ENCODE measurements at places on chromosomes 11 and 22.

DNA sequence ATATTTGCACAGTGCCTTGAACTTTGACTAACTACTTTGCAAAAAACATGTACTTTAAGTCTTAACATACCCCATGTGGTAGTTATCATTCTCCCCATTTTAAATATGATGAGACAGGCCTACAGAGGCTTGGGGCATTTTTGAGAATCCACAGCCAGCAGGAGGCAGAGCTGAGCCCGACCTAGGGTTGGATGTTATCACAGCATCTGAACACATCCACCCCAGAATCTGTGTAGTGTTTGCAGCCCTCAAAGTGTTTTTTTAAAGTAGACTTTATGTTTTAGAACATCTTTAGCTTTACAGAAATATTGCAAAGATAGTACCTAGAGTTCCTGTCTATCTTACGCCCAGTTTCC, 17.6 kb downstream of the OTOG start:
- DNase-seq = no peak

DNA sequence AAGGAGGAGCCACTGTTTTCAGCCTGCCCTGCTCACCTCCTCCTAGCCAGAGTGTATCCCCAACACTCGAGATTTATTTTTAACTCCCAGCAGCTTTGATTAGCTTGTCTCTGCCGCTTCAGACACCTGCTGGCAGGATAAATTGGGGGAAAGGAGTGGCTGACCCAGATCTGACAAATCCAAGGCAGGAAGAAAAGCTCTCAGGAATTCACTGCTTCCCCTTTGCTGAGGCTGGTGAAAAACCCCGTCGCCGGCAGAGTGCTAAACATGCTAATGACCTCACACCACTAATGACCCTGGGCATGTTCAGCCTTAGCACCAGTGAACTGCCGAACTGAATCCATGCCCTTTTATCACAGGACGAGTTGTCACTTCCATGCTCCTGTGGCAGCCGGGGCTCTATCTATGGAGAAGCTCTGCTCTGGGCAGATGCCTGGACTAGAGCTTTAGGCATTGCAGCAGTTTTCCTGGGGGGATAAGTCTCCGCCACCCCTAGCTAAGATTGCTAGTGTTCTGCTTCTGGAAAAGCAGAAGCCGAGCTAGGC, 52.2 kb downstream of the FEZ1 start:
- no peak for DNase-seq

GRCh38 chr11:115918576-115918975, 414.4 kb upstream of the CADM1 start:
- DNase-seq = no peak

- no peak for DNase-seq
Observed at GRCh38 chr11:6825231-6825744, 20.2 kb upstream of the OR10A5 start.

GRCh38 chr11:80822308-80822707, 1381.5 kb upstream of the TENM4 start:
- no peak for DNase-seq

GRCh38 chr11:65870706-65871681, 1.6 kb downstream of the EFEMP2 start:
- no peak for DNase-seq

GRCh38 chr11:65130631-65131416, 3.5 kb downstream of the SYVN1 start:
- DNase-seq = no peak

DNA sequence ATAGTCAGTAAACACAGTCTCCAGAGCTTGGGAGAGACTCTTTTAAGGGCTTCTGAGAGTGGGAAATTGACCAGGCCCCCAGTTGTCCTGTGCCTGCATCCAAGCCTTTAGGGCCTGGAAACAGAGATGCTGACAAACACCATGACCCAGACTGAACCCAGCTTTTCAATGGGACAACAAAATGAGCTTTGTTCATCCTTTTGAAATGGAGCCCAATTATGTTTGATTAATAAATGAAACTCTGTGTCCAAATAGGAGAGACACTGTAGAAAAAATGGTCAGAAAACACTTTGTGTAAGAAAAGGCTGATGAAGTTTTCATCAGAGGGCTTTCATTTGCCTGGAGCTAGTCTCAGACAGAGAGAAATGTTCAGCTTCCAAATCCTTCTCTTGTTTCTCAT, 146.0 kb downstream of the RRAS2 start:
- no peak for DNase-seq

DNA sequence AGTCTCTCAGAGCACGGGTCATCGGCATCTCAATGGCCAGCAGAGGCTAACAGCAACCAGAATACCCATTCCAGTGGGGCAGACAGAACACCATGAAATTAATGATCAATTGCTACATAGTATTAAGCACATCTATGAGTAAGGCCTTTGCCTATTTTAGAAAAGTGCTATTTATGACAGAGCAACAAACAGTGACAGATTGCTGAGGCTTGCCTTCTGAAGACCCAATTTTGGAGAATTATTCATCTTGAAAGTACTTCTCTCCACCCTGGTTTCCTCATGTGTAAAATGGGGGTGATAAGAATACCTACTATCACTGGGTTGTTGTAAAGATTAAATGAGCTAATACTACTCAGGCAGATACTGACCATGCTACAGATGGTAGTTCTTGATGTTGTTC, 232.7 kb downstream of the TENM4 start:
- DNase-seq = no peak
